ENCODE measurements at places on chromosomes 4 and X.

- DNase-seq, result no peak
Measured at GRCh38 chrX:96372313-96373046, 312.2 kb upstream of the DIAPH2 start.

DNA sequence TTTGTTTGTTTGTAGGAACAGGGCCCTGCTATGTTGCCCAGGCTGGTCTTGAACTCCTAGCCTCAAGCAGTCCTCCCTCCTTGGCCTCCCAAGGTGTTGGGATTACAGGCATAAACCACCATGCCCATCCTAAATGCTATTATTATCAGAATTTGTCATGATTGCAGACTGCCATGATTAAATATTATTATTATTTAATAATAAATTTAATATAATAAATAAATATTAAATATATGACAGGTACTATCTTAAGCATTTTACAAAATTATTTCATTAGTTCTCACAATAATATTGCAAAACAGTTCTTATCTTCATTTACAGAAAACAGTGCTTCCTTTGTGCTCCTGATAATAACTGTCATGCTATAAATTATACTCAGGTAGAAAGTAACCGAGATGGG is 133.4 kb upstream of the JADE1 start:
- no peak for DNase-seq

DNA sequence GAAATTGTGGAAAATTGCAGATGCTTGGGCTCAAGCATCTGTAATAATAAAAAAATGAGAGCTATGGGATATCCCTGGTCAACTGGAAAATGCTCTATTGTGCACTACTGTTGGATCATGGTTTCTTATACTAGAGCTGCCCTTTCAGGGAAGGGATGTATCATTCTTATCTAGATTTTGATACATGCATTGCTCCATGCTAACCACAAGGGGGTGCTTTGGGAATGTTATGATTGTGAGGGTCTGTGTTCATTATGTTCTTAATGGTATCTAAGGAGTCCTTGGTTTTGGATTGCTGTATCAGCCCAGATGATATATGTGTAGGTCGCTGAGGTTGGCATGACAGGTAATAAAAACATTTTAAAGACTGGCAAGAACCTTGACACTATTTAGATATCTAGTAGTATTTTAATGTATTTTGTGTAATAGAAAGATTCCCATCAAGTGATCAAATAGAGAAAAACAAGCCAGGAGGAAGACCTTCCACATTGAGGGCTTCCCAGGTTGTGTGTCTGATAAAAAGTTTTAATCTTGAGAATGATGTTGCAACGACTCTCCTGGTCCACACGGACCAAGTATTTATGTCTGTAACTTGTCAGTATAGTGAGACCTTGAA is 49.2 kb upstream of the TLR2 start:
- no peak for DNase-seq

GRCh38 chrX:133265331-133265730 is 47.2 kb upstream of the TFDP3 start:
- DNase-seq, result no peak

GRCh38 chr4:42398171-42398870 is 1.0 kb downstream of the SHISA3 start:
- no peak for DNase-seq

DNA sequence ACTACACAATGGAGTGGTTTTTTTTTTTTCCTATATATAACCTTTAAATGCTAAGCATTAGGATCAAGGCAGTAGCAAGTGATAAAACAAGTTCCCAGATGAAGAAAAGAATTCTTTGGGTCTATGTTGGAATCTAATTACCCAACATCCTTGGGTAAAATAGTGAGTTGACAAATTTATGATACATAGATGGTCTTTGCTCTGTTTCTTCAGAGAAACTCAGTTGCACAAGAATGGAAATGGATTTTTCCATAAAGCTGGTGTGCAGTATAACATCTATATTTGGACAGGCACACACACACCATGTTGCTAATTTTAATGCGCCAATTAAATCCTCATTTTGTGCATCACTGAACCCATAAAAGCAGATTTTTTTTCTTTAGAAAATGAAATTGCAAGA is 137.0 kb upstream of the MED14 start:
- DNase-seq, result no peak

- no peak for DNase-seq
Measured at GRCh38 chrX:2694914-2695267, 3.8 kb downstream of the CD99 start.

GRCh38 chr4:73434311-73434710 is 1.7 kb upstream of the AFP start:
- no peak for DNase-seq

- no peak for DNase-seq
Measured at GRCh38 chrX:72124540-72125201, 7.0 kb downstream of the RTL5 start.

- no peak for DNase-seq
Measured at GRCh38 chr4:76539979-76540378, 105.0 kb downstream of the SHROOM3 start.

- DNase-seq, result no peak
Measured at GRCh38 chr4:144181391-144181790, 40.9 kb upstream of the GYPA start.

DNA sequence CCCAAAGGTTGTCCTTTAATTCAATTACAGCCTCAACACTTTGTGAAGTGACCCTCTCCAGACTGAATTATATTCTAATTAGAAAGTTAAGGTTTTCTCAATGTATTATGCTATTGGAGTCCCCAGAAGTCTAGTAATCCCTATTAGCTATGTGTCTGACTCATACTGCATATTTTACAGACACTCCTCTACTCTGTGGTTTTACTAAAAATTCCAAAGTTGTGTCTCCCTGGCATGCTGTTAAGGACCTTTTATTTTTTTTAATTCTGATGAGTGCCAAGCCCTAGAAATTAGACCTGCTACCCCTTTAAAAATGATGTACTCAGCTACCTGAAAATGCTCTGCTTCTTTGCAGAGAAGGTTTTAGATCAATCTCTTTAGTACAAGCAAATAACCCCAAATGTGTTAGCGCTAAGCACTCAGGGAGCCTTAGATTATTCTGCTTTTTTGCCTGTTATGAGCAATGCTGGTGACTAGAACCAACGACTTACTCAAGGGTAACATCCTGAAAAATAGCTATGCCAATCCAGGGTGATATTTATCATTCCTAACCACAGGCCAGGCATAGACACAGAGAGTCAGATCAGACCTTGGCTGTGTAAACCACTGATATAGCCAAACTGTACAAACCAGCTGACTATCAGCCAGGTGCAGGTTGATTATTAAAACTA is 26.1 kb upstream of the CXCL13 start:
- DNase-seq, result no peak

GRCh38 chr4:44738615-44739014 is 12.3 kb upstream of the GNPDA2 start:
- no peak for DNase-seq

GRCh38 chrX:41086627-41086932 is 1.3 kb downstream of the USP9X start:
- no peak for DNase-seq

GRCh38 chr4:177728361-177729152 is 286.3 kb upstream of the AGA start:
- no peak for DNase-seq

DNA sequence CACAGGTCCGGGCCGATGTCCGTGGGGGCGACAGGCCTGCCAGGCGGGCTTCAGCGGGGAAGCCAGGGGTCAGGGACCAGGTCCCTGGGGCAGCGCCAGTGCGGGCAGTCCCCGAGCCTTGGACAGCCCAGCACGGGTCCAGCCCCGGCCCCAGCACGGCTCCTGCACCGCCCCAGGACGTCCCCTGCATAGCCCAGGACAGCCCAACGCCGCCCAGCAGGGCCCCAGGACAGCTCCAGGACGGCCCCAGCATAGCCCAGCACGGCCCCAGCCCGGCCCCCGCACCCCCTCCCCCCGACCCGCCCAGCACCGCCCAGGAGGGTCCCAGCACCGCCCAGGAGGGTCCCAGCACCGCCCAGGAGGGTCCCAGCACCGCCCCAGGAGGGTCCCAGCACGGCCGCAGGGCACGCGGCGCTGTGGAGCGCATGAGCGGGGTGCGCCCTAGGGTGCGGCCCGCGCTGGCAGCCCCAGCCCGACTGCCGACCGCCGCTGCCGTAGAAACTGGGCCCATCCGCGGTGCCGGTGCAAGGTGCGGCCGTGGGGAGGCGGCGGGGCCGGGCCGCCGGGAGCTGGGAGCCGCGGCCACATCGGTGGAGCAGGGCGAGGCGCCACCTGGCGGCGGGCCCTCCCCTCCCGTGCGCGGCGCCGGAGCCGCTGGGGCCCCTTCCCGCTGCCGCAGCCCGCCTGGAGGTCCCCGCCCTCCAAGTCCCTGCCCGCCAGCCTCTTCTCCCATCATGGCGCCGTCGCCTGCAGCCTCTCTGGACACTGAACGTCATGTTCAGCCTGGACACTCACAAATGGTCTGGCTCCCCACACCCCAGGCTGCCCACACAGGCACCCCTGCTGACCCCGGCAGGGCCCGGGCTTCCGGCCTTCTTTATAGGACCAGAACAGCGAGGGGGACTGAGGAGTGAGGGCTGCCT is 106.8 kb upstream of the NKX1-1 start:
- DNase-seq, result no peak

GRCh38 chr4:35835893-35836292 is 408.4 kb downstream of the ARAP2 start:
- no peak for DNase-seq

DNA sequence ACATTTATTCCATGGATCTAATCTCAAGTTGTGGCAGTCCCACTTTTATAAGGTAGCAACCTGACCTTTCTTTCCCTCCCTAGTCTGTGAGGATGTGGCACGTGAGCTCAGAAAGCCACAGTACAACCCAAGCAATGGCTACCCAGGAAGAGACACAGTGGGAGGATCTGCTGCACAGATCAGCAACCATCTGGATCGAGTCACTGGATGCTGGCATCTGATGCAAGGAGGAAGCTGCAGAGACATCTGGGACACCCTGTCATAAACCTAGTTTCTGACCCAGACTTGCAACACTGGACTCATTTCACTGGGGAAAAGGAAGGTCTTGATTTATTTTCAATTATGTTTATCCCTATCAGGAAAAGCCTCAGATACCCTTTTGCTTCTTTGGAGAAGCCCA is 327.1 kb downstream of the PAPSS1 start:
- no peak for DNase-seq

DNA sequence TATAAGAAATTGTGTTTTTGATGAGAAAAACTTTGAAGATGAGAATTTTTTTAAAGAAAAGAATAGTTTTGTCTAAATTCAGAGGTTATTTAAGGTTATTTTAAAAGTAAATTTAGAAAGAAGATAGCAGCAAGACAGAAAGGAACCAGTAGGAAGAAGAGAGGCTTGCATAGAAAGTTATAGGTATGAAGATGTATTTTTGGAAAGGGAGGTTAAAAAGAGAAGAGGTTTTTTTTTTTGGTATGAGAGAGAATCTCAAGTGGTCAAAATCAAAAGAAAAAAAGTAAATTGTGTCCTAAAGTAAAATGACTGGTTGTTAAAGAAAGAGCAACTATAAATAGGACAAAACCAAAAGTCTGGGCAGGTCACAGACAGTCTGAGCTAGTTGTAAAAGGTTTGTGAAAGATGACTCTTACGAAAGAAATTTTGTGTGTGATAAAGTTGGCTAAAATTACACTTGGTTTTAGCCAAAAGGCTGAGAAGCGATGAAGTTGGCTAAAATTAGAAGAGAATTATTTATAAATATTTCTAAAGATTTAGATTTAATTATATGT is 16.4 kb upstream of the EIF4E start:
- no peak for DNase-seq

DNA sequence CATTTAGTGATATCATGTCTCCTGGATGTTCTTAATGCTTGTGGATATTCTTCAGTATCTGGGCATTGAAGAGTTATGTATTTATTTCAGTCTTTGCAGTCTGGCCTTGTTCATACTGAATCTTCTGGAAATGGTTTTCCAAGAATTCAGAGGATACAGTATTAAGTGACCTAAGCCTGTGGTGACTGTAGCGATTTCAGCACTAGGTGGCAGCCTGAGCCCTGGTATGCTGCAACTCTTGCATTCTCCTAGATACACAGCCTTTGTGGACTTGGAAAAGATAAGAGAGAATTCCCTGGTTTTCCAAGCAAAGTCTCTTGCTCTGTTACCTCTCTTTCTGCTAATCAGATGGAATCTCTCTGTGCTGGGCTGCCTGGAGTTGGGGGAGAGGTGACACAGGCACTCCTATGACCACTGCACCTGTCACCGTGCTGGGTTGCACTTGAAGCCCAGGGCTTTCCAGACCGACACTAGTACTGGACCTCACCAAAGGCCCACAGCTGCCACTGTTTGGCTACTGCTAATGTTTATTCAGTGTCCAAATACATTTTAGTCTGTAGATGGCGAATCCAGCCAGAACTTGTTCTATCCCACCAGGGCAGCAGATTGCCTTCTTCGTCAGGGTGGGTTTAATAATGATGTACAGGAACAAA is 19.3 kb upstream of the SPIN2A start:
- DNase-seq, result no peak

DNA sequence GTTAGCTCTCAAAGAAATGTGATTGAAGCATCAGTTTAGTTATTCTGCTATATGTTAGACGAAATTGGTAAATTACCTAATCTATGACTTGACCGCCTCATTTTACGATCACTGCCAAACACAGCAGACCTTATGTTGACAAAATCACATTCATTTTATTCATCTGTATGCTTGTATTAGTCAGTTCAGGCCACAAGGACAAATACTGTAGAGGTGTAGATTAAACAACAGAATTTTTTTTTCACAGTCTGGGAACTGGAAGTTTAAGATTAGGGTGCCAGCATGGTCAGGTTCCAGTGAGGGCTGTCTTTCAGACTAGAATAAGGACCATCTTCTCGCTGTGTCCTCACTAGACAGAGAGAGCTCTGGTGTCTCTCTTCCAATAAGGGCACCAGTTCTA is 177.1 kb downstream of the NWD2 start:
- DNase-seq, result no peak

DNA sequence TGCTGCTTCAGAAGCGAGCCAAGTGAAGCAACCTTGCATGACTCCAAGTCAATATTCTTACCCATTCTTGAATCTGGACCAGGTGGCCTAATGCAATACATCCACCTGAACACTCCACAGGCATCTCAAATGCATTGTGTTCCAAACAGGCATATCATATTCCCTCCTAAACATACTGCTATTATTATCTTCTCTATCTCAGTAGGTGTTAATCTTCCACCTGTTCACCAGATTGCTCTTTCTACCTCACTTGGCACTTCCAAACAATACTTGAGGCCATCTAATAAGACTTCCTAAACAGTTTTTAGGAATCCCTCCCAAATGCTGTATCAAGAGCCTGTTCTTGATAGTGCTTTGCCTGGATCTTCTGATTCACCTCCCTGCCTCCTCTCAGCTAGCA is 90.7 kb downstream of the GPRIN3 start:
- no peak for DNase-seq
